ENCODE measurements at places on chromosomes 6 and 20. TPM values are rescaled to one million over a fixed set of nuclear protein-coding genes. Genes with fewer than 3 reads are reported as not detected.

The HAO1 gene
- polyA plus RNA-seq, result not detected

The SOD2 gene
- polyA plus RNA-seq, result 74.9 TPM

The RSPO3 gene
- polyA plus RNA-seq, result 69.2 TPM

The SLC22A16 gene
- not detected for polyA plus RNA-seq

The SDC4 gene
- polyA plus RNA-seq, result 0.42 TPM

The GUCA1A gene
- 0.69 TPM for polyA plus RNA-seq

The FOXF2 gene
- 0.67 TPM for polyA plus RNA-seq

The HMGN3 gene
- 430 TPM for polyA plus RNA-seq

The OPN5 gene
- 2.9 TPM for polyA plus RNA-seq

The PPP1R14C gene
- 9.2 TPM for polyA plus RNA-seq

The CCN2 gene
- not detected for polyA plus RNA-seq

The MDFI gene
- polyA plus RNA-seq, result not detected

Measured in Purkinje cell (primary cell).